Activated CD4-positive, alpha-beta T cell treated with anti-CD3 and anti-CD28 coated beads, Interleukin-2, amount 10 ng/mL, durations not matched to agents 7 days and 5 days (primary cell): ENCODE measurements at places on chromosomes 7 and 10.

DNA sequence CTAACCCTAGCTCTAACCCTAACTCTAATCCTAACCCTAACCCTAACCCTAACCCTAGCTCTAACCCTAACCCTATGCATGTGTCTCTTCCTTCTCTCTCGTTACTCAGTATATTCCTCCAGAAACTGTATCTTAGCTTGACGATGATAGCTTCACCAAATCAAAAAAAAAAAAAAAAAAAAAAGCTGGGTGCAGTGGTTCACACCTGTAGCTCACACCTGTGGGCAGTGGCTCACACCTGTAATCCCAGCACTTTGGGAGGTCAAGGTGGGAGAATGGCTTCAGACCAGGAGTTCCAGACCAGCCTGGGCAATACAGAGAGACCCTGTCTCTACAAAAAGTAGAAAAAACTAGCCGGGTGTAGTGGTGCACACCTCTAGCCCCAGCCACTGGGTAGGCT lies 414.0 kb downstream of the GATA3 start:
- no peak for DNase-seq

DNA sequence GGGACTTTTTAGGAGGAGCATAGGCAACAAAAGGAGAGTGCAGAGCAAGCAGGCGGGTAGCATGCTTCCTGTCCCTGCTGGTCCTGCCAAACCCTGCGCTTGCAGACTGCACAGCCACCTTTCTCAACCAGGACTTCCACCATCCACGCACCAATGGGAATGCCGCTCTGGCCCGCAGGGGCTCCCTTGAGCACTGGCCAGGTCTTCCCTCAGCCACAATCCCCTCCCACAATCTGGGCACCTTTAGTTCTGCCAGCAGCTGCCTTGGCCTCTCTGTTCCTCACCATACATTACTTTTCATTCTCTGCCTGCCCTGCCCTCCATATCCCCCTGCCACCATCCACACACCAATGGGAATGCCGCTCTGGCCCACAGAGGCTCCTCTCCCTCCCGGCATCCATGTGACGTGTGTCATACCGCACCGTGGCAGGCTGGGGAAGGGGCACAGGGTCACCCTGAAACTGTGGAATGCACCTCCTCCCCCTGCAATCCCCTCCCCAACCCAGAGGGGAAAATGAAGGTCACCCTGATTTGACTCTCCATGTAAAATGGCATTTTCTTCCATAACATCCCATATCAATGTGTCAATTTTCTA lies 97.3 kb upstream of the MACROH2A2 start:
- no peak for DNase-seq

- no peak for DNase-seq
Measured at GRCh38 chr10:79022565-79023230, 46.1 kb upstream of the ZMIZ1 start.

DNA sequence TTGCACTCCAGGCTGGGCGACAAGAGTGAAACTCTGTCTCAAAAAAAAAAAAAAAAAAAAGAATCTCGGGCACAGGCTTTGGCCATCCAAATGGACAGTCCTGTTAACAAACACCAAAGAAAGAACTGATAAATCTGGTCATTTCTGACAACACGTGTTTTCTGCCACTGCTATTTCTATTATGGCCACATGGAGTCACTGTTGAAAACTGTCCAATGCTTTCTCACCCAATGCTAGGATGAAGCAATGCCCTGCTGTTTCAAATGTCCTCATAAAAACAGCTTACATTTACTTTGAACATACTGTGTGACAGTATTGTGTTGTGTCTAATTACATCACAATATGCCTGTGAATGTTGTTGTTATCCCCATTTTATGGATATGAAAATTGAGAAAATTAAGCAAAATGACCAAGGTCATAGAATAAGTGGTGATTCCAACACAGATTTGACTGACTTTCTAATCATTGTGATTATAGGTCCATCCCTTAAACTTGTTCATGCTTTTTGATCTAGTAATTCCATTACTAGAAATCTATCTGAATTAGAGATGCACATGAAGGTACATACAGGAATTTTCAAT lies 19.9 kb upstream of the MAP3K8 start:
- DNase-seq, result peak; percentile 53

DNA sequence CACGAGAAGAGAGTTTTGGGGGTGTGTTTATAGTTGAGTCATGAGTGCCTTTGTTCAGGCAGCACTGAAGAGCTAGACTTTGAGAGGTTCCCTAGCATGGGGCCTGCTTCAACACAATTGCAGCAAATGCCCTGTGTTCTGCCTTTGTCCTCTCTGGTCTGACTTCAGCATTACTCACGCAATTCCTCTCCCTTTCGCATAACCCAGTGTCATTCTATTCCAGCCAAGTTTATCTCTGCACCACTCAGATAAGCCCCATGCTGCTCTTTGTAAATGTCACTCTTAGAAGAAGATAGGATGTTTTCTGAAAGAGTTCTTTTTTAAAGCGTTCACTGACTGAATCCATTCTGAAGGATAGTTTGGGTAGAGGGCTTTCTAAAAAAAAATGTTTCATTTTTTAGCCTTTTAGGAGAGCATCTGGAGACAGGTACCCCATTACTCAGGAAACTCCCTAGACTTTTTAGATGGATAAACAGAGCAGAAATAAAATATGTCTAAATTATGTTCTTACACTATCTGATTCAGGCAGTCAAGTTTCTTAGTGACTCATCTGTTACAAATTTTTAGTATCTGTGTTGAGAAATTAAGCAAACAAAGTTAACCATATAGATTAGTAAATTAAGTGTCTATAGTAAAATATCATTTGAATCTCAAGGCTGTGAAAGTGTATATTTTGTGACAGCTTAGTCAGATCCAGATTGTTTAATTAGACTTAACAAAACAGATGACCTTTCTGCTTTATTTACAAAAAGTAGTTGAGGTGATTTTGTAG lies 318.5 kb downstream of the GPR158 start:
- DNase-seq, result no peak

GRCh38 chr7:118259115-118259514 lies 34.6 kb downstream of the ANKRD7 start:
- no peak for DNase-seq

DNA sequence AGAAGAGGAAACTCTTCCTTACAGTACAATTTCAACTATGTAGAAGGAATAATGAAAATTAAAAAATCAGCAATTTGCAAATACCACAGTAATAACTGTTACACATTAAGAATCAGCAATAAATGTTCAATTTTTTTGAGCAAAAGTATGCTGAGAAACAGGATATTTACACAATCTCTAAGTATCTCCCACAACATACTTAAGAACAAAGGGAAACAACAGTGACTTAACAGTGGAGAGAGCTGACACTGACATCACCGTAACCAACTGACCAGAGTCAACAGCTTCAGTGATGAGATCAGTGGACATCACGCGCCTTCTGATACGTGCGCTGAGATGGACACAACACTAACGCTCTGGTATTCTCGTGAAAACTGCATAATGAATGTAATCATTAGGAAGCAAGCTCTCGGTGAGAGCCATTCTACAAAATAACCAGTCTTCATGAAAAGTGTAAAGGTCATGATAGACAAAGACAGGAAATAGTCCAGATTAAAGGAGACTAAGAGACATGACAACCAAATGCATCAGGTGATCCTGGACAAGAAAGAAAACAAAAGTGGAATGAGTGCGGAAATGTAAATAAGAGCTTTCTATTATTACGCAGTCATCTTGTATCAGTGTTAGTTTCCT lies 82.6 kb downstream of the PIP4K2A start:
- DNase-seq, result no peak

GRCh38 chr7:158944195-158944594 lies 87.8 kb downstream of the DYNC2I1 start:
- DNase-seq, result no peak

GRCh38 chr10:79274279-79275104 lies 72.8 kb upstream of the PPIF start:
- no peak for DNase-seq

DNA sequence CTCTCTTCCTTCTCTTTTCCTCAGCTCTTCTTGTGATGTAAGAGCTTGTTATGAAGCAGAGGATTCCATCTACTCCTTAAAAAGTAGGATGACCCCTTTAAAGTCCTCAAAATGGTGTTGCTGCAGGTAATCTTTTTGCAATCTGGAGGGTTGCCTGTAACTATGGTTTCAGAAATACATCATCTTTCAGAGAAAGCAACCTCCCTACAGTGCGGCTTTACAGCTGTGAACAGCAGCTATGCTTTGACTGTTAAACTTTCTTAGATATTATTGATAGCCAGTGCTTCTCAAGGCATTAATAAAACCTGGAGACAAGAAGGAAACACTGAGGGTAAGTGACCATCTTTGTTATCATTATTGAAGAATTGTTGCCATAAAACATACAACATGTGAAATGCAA lies 86.6 kb upstream of the MDFIC start:
- DNase-seq, result no peak

- no peak for DNase-seq
Measured at GRCh38 chr7:36015733-36016132, 137.3 kb upstream of the EEPD1 start.

GRCh38 chr10:50623663-50624412 lies at the start of gene SGMS1:
Gene SGMS1 (minus strand): TSS chr10:50623956. CDS start chr10:50344114, 279,842 bp downstream.
- peak; percentile 77 for DNase-seq

DNA sequence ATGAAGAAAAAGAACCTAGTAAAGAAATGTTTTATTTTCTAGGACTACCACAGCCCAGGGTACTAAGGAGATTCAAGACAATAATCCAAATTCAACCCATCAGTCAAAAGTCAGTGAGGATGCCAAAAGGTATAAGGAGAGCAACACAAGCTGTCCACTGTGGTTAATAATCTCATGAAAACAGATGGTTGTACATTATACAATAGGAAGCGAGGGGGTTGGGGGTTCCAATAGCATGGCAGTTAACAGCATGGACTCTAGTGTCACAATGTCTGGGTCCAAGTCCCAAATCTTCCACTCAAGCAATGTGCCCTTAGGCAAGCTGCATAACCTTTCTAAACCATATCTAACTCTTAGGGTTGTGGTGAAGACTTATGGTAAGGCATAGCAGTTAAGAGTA lies 35.1 kb downstream of the BRAF start:
- no peak for DNase-seq

GRCh38 chr7:130398526-130399090 lies 18.3 kb downstream of the CPA1 start:
- no peak for DNase-seq

DNA sequence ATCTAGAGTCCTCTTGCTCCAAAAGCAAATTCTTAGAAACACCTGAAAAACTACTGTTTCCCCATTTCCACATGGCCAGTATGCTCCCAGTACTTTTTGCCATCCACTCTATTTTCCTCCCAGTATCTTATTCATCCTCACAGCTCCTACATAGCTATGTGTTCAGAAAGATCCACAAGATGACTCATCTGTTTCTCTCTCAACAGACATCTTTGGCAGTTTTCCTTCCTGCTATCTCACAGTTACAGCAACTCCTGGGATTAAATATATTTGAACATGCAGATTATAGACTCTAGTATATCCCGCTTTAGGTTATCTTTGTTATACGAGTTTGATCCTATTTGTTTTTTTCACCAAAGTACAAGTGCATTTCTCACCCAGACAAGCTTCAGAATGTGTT lies 675.6 kb upstream of the POT1 start:
- DNase-seq, result no peak

DNA sequence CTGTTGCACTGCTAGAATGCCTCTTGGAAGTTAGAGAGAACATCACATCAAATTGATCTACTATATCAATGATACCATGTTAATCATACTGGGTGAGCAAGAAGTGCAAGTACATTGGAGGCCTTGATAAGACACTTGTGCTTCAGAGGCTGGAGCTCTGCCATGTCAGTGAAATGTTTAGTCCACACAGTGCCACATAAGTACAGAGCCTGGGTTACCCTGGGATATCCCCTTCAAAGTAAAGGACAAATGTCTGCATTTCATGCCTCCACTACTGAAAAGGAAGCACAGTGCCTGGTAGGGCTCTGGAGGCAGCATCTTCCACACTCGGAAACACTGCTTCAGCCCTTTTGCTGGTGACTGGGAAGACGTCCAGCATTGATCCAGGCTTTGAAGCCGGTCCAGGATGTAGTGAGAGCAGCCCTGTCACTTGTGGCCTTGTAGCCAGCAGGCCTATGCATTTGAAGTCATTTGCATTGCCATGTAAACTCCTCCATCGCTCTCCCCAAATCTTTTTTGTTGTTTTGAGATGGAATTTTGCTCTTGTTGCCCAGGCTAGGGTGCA lies 15.7 kb upstream of the STN1 start:
- no peak for DNase-seq

GRCh38 chr10:102504179-102504975 lies 605 bp downstream of the SUFU start:
- DNase-seq, result peak; percentile 32

GRCh38 chr7:6172910-6173295 lies 99.5 kb downstream of the CYTH3 start:
- no peak for DNase-seq

- DNase-seq, result no peak
Measured at GRCh38 chr7:115734641-115735040, 295.9 kb downstream of the TFEC start.

- no peak for DNase-seq
Measured at GRCh38 chr7:1946025-1946772, 276.1 kb downstream of the ELFN1 start.

GRCh38 chr7:100257017-100257416 lies 37.3 kb downstream of the PVRIG start:
- DNase-seq, result no peak

GRCh38 chr7:106216923-106217542 lies 67.8 kb downstream of the NAMPT start:
- no peak for DNase-seq

DNA sequence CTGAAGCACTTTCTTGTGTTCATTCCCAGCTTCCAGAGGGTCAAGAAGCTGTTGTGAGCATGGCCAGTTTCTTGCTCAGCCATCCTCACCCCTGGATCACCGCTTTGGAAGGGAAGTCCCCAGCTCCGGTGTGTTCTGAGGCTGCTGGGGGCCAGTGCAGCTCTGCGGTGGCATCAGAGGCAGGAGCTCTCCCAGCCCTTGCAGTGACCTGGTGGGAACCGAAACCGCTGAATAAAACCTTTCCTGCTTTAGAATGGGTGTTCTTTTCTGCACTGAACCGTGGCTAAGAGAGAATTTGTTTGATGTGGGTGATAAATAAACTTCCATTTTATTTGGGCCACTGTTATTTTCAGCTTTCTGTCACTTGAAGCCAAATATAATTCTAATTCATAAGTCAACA lies 450.9 kb upstream of the VSTM2A start:
- DNase-seq, result no peak

DNA sequence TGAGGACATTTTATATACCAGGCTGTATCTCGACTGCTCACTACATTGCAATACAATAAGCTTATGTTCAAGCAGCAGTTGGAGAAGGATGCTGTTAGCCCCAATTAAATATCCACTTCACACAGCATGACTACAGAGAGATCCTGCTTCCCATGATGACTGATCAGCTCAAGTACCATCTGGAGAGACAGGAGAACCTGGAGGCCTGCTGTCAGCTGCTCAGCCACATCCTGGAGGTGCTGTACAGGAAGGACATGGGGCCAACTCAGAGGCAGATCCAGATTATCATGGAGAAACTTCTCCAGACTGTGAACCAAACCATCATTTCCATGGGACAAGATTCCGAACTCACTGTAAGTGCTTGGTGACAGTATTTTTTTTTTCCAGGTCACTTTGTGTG lies 22.5 kb downstream of the RNF133 start:
- no peak for DNase-seq

GRCh38 chr10:2026936-2027335 lies 289.6 kb upstream of the ADARB2 start:
- DNase-seq, result no peak
